Stimulated activated CD4-positive, alpha-beta T cell treated with anti-CD3 and anti-CD28 coated beads, Interleukin-15, amount 100 ng/mL, for 1 hour (primary cell): ENCODE measurements at places on chromosomes 2 and 18.

- DNase-seq: no peak
Measured at GRCh38 chr2:224780106-224780505, 63.9 kb upstream of the CCDC195 start.

DNA sequence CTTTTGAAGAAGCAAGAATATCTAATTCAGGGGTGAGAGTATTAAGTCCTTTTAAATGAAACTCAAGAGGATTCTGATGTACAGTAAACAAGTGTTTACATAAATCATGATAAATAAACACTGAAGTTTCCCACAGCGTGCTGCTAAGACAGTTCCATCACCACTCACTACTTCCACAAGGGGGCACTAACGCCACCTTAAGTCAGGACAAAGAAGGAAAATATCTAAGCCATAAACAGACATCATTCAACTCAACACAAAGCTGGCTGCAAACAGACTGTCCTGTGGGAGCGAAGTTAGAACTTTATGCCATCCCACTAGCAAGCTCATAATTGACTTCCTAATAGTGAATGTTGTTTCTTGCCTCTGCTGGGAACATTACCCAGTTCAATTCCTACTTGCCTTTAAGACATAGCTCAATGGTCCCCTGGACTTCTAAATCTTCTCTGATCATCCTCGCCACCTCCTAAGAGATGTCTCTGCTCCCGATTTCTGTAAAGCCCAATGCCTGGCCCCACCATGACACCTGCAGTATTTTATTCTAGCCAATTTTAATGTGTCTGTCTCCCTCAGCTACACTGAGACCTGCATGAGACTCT, 36.5 kb downstream of the MRPL44 start:
- peak; percentile 19 for DNase-seq

DNA sequence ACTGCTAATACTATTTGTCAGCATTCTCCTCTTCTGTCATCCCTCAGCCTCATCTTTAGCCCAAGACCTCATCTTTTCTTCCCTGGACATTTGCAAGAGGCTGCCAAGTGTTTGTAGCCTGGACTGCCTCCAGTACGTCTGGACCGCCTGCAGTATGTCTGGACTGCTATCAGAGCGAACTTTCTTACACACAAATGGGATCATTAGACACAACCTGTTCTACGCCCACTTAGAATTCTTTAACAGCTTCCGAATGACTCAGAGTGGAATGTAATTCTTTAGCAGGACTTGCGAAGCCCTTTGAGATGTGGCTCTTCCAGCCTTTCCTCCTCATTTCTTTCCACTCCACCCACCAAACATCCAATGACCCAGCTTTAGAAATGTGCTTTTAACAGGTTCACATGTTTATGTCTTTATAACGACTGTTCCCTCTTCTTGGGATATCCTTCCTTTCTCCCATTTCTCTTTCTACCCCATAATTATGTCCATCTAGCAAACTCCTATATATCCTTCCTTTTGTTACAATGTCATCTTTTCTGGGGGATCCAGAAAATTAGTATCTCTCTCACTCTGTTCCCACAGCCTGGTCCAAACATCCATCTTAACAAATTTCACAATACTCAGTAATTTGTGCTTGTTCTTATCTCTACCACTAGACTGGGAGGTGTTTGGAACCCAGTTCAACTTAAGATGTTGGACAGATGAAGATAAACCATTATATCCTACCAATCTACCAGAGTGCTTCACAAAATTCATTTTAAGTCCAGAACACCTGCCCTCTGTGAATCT, 171.3 kb upstream of the PGAP1 start:
- no peak for DNase-seq

DNA sequence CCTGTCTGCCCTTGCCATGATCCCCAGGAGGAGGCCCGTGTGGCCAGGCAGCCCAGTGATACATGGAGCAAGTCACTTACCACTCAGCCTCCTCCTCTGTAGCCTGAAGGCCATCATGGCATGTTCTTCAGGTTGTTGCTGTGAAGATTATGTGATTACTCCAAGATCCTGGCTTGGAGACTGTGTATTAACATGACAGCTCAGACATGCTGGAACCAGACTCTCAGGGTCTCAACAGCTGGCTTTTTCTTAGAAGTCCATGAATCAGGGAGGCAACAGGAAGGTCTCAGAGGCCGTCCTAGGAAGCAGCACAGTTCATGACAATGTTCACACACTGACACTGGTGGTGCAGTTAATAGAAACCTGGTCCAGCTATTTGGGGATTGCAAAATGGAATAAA, 158.6 kb upstream of the TWIST2 start:
- DNase-seq: no peak

GRCh38 chr18:78918707-78919106, 60.9 kb upstream of the SALL3 start:
- no peak for DNase-seq

- DNase-seq: no peak
Measured at GRCh38 chr18:42363446-42364441, 408.7 kb downstream of the PIK3C3 start.

GRCh38 chr2:71861186-71862160, 286.2 kb downstream of the CYP26B1 start:
- no peak for DNase-seq

DNA sequence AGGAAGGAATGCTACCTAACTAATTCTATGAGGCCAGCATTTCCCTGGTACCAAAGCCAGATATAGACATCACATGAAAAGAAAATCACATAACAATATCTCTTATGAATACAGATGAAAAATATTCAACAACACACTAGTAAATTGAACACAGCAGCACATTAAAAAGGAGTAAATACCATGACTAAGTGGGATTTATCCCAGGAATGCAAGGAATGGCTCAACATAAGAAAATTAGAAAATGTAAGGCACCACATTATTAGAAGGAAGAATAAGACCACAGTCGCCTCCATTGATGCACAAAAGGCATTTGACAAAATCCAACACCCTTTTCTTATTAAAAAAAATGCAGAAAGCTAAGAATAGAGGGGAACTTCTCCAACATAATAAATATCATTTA, 133.9 kb downstream of the TTC32 start:
- DNase-seq: no peak

GRCh38 chr18:75125382-75126331, 83.3 kb downstream of the PTGR3 start:
- DNase-seq: no peak

DNA sequence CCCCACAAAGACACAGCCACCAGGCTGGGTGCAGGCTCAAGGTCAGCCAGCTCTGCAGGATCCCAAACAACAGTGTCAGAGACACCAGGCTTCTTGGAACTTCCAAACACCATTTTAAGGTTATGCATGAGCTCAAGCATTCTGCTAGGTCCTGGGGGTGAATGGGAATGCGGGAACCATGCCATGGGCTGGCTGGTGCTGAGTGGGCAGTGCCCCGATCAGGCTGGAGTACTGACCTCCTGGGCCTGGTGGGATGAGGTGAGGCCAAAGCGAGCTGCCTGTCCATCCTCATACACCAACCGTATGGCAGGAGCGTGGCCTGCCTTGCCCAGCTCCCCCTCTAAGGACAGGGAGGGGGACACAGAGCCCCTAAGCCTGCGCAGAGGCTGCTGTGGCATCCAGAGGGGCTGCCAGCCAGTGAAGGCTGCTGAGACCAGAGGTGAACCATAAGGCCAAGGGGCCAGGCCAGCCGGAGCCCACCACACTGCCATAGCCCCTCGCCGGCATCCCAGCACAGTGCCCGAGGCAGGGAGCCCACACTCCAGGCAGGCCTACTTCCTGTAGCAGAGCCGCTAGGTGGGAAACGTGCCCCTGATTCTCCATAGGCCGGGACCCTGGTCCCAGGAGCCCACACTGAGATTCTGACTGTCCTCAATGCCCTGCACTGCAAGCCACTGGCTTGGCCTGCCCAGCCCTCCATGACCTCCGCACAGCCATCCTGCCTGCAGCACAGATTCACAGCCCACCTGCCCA, 135.0 kb downstream of the HDAC4 start:
- no peak for DNase-seq

- DNase-seq: no peak
Measured at GRCh38 chr2:8002765-8003393, 679.0 kb upstream of the ID2 start.

DNA sequence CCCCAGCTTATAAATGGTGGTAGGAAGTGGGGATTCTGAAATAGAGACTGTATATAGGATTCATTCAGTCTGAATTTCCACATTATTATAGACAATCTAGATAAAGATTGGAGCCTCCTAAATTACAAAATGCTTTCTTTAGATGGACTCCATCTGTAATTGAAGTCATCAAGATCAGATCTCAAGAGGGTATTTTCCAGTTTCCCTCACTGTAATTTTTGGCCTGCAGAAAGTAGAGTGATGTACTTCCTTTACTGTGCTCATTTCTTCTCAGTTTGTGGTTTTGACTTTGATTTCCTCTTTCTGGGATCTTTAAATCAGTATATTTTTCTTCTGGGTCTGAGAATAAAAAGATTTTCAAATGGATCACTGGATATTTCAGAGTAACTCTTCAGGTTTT, 7.2 kb downstream of the BABAM2 start:
- DNase-seq: no peak

DNA sequence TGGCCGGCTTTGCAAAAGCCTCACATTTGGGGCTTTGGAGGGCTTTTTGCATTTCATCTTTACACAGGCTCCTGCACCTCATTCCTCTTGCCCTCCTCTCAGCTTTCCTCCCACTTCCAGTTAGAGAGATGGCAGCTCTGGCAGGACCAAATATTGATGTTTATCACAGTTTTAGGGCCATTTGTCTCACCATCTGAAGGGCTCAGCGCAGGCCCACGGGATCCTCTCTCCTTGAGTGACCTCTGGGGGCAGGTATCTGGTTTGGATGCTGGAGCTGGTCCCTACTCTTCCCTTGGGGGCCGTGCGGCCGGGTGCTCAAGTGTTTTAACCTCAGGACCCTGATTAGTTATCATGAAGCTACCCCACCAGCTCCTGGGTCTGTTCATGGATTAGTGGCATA, 19.9 kb downstream of the ATOH8 start:
- DNase-seq: no peak

DNA sequence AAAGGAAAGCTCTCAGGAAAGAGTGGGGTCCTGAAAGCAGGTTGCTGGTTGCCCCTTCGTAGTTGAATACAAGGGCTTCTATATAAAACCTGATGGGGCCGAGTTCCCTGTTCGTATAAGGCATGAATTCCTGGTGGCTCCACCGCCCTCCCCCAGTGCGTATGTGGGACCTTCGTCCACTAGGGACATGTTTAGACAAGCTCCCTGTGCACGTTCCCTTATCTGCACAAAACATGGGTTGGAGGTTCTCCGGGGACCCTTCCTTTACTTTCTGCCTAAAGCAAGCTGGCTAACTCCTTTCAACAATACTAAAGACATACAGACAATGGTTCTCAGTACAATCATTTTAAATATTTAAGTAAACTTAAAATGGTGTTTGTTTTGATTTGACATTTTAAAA, 8.0 kb downstream of the CLUL1 start:
- no peak for DNase-seq

- no peak for DNase-seq
Measured at GRCh38 chr18:67581178-67581577, 64.7 kb upstream of the DSEL start.

DNA sequence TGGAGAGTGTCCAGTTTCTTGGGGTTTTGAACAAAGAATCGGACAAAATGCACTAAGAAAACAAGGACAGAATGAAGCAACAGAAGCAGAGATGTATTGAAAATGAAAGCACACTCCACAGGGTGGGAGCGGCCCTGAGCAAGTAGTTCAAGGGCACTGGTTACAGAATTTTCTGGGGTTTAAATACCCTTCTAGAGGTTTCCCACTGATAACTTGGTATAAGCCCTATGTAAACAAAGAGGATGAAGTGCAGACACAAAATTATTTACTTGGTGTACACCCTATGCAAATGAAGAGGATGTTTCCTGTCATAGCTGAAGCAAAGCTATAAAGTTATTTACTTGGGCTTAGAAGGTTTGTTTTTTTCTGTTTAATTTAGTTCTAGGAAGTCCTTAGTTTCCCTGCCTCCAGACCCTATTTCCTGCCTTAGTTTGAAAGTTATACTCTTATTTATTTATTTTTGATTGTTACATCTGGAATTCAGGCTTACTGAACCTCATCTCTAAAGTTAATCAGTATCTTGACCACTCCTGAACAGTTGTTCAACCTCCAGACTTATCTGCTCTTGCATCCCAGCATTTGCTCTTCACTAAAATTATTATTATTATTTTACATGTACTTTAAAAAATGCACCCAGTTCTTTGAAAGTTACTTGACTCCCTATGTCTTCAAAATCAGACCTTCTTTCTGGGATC, 193.5 kb downstream of the SPP2 start:
- DNase-seq: no peak

GRCh38 chr2:58051445-58051844, 4.8 kb downstream of the VRK2 start:
- DNase-seq: no peak

GRCh38 chr2:235506997-235507615, 13.3 kb downstream of the AGAP1 start:
- DNase-seq: no peak

GRCh38 chr18:41818381-41819355, 136.4 kb upstream of the PIK3C3 start:
- DNase-seq: no peak

GRCh38 chr2:156333951-156334495, 1.5 kb upstream of the NR4A2 start:
- no peak for DNase-seq
